ENCODE measurements at places on chromosomes 1 and 21.

DNA sequence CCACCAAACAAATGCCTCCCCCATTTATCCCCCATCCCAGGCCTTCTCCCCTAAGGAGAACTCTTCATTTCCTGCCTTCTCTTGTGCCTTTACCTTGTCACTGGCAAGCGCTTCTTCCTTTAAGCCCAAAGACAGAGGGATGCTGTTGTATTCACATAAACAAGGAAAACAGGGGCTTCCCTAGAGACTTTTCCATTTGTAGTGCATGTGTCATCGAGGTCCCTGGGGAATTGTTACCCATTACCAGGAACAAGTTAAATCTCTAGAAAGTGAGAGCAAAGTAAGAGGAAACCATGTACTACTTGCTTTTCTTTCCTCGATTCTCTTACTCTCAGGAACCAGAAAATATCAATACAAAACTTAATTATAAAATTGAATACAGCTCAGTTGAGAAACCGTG, 114.4 kb upstream of the DPT start:
- DNase-seq: no peak

DNA sequence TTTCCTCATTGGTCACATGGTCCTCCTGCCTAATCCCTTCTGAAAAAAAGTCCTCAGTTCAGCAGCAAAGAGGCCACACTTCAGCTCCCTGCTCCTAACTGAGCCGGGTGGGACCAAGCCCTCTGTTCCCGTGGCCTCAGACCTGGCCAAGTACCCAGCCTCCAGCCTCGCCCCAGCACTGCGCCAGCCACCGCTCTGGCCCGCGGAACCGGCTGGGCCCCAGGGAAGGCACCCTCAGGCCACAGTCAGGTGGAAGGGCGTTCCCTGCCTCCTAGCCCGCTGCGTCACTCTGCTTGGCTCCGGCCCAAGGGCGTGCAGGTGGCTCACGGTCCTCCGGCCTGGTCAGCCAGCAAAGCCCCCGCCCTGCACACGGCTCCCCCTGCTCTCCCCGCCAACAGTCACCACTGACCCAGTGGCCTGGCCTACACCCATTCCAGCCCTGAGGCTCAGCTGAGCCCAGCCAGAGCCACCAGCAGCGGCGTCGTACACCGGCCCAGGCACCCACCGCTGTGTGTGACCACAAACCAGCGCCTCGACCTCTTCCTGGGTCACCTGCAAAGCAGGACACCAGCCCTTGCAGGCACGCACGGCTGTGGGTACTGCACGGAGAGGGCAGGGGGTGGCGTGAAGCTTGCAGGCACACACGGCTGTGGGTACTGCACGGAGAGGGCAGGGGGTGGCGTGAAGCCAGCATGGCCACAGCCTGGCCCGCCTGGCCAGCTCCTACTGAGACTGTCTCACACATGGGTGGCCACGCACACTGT, 19.4 kb downstream of the NADK start:
- no peak for DNase-seq

- no peak for DNase-seq
These were observed 239.0 kb upstream of the PTBP2 start for GRCh38 chr1:96482616-96483015.

- DNase-seq: no peak
These were observed 35.3 kb downstream of the AKT3 start for GRCh38 chr1:243814718-243815117.

- peak; percentile 84 for DNase-seq
These were observed at the start of gene ALDH4A1 for GRCh38 chr1:18902523-18903290. Gene ALDH4A1, minus strand, starts transcription at chr1:18902555. Its CDS starts 32 bp downstream, at chr1:18902523.

GRCh38 chr1:111162488-111162880, 22.5 kb downstream of the CEPT1 start:
- no peak for DNase-seq

DNA sequence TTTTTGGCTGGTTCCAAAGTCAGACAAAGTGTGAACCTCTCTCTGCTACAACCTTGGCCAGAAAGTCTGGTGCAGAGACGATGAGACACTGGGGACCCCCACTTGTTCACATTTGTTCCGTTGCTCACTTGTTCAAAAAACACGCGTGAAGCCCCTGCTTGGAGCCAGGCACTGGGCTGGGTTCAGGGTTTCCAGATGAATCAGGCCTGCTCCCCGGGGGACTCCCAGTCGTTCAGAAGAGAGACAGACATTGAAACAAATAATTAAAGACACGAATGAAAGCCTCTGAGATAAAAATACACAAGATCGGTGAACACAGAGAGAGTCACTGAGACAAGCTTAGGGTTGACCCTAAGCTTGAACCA, 101.5 kb upstream of the RUNX3 start:
- DNase-seq: no peak

GRCh38 chr21:31072533-31072932, 34.3 kb upstream of the KRTAP19-8 start:
- DNase-seq: no peak

DNA sequence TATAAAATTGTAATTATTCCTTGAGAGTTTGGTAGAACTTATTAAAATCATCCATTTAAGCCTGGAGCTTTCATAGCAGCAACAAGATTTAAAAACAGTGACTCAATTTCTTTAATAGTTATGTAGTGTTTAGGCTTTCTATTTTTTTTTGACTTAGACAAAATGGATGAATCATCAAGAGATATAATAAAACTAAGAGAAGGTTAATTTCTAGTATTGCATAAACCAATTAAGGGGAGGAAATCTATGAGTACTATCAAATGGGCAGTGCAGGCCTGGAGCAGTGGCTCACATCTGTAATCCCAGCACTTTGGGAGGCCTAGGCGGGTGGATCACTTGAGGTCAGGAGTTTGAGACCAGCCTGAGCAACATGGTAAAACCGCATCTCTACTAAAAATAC, 416.3 kb upstream of the USP24 start:
- DNase-seq: no peak
